ENCODE measurements at places on chromosomes 11 and 22.

DNA sequence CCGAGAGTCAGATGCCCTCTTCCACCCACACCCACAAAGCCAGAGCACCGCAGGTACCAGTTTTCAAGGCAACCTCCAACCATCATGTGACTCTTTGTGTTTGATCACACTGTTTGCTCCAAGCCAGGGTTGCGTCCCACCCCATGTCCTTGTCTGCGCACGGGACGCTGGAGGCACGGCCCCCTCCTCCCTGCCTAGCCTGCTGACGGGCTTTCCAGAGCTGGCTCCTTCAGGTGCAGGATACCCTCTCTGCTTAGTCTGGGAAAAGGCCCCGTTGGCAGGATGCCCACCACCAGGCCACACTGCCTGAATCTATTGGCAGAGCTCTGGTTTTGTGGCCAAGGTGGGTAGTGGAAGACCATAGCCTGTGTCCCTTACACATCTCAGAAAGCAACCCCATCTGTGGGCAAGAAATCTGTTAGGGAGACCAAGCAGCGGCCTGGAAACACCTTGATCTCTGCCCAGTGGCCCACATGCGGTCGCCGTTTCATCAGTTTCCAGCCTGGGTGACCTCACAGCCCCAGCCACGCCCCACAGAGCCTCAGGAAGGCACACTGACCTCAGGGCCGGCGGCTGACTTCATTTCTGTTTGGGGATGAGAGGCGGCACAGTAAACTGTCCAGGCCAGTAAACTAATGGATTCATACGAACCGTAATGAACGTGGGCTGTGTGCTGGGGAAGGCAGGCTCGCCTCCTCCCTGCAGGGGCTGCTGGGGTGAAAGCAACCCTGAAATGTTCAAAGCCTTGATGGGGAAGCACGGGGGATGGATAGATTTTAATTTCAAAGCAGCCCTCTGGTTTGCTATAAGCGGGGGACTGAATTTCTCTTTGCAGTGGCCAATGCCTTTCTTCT, 25.8 kb downstream of the CDPF1 start:
- DNase-seq, result no peak

GRCh38 chr11:60978546-60979380, 7.3 kb downstream of the CD6 start:
- no peak for DNase-seq

GRCh38 chr11:117009905-117010605, 88.2 kb downstream of the SIK3 start:
- DNase-seq, result no peak

DNA sequence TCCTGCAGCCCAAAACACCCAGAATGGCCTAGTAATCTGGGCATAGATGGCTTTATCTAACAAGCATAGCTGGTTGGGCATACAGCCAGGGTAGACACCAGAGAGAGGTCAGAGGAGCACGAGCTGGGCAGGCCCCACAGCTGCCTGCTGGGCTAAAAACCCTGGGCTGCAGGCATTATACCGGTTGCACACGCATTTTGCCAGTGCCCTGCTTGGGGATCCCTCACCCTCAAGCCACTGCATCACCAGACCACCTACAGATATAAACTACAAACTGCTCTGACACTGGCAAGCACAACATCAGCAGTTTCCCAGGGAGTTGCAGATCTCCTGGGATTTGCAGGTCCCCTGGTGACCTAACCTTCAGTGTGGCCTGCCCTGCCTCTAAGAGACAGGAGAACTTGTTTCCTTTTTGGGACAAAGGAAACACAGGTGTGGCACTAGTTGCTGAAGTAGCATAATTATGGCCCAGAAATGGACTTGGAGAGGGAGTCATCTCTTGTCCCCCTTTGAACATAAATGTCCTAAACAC, 79.1 kb upstream of the SC5D start:
- no peak for DNase-seq

GRCh38 chr11:19786644-19787043, 74.0 kb downstream of the NAV2 start:
- DNase-seq, result no peak

- DNase-seq, result no peak
Observed at GRCh38 chr22:21797444-21798221, 62.0 kb upstream of the YPEL1 start.

- no peak for DNase-seq
Observed at GRCh38 chr11:117492578-117493251, 165.1 kb downstream of the CEP164 start.

DNA sequence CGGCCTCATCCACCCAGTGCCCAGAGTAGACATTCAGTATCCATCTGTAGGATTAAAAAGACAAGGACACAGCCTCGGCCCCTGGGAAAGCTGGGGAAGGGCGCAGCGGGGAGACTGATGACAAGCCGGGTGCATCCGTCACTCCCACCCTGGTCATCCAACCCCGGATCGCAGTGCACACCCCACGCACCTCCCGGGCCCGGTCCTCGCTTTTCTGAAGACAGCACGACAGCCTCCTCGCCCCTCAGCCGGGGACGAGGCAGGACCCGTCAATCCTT, 1.1 kb downstream of the FCHSD2 start:
- no peak for DNase-seq

DNA sequence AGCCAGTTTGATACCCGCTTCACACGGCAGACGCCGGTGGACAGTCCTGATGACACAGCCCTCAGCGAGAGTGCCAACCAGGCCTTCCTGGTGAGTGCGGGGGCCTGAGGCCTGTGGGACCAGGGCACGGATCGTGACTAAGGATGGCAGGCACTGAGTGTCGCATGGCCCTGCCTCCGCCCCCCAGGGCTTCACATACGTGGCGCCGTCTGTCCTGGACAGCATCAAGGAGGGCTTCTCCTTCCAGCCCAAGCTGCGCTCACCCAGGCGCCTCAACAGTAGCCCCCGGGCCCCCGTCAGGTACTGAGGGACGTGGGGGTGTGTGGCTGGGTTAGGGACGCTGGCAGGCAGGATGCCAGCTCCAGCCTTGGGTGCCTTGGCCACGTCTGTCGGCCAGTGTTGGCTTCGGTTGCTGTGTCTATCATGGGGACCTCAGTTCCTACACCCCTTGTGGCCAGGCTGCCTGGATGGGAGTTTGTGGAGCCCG, 3.0 kb downstream of the PTPRCAP start:
- no peak for DNase-seq

DNA sequence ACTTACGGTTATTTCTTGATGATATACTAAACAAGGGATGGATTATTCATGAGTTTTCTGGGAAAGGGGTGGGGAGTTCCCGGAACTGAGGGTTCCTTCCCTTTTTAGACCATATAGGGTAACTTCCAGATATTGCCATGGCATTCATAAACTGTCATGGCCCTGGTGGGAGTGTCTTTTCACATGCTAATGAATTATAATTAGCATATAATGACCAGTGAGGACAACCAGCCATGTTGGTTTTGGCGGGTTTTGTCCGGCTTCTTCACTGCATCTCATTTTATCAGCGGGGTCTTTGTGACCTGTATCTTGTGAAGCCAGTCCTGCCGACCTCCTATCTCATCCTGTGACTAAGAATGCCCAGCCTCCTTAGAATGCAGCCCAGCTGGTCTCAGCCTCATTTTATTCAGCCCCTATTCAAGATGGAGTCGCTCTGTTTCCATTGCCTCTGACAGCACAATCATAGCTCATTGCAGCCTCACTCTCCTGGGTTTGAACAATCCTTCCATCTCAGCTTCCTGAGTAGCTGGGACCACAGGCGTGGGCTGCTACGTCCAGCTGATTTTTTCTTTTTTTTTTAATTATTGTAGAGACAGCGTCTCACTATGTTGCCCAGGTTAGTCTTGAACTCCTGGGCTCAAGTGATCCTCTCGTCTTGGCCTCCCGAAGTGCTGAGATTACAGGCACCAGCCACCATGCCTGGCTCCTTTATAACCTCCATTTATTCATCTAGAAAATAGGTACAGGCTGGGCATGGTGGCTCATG, 52.6 kb upstream of the EMID1 start:
- no peak for DNase-seq

- DNase-seq, result no peak
Observed at GRCh38 chr11:71504531-71504930, 22.5 kb upstream of the KRTAP5-7 start.

GRCh38 chr11:19677381-19678080, 35.1 kb upstream of the NAV2 start:
- no peak for DNase-seq

- DNase-seq, result no peak
Observed at GRCh38 chr11:115709297-115709696, 205.1 kb upstream of the CADM1 start.

GRCh38 chr11:124840666-124841065, 24.6 kb upstream of the ROBO3 start:
- DNase-seq, result no peak

DNA sequence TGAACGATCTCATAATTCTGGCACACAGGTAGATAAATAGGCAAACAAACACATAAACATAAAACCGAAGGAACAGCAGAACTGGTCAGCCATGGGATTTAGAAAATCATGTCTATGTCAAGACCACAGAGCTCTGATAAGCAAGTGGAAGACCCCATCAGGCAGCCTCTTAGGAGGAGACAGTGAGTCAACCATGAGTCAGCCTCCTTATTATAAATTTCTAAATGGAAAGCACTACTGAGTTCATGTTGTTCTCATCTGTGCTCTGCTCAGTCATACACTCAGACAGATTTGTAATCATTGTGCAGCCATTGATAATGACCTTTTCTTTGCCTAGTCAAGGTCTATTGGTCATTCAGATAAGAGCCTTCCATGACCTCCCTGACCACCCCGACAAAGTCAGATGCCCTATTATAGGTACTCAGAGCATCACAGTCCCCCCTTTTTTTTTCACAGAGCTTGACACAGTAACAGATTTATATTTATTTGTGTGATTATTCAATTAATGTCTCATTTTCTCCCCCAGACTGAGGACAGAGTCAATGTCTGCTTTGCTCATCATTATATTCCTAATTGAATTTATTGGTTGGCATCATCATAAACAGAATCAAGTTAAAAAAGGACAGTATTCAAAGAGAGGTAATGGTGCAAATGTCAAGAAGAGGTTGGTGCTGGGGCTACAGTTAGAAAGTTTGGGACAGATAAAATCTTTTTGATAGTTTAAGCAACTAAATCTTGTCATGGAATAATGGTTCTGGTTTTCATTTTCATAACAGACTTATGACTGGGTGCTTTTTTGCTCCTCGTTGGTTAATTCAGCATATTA, 579.7 kb upstream of the CCDC90B start:
- no peak for DNase-seq

- DNase-seq, result no peak
Observed at GRCh38 chr22:36359470-36359996, 28.2 kb downstream of the MYH9 start.

DNA sequence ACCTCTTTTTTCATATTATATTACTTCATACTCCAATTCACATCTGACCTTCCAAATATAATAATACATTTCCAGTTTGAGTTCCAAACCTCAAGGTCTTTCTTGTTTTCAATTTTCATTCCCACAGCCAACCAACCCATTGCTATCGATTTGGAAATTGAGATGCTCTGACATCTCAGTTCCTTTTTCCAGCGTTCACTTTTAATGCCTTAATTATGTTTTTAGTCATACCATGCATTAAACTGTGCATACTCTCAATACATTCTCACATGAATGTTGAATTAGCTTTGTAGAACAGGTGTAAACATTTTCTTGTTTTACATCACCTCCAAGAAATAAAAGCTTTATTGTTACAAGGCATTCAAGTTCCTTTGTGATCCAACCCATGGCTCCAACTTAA, 294.2 kb upstream of the ANO3 start:
- DNase-seq, result no peak

DNA sequence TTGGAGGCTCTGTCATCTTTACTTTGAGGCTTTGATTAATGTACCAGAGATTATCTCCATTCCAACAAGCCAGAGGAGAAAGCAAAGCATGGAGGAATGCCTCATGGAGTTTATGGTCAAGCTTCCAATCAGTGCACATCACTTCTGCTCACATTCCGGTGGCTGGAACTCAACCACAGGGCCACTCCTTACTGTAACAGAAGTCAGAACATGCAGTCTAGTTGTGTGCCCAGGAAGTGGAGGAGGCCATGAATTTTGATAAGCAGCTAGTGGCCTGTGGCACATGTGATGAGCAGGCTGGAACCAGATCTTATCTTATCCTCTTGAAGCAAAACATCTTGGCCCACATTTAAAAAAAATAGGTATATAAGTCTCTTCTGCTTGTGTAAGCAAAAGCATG, 258.9 kb upstream of the ARHGAP20 start:
- DNase-seq, result no peak

GRCh38 chr11:124434699-124435098, 10.0 kb upstream of the OR8B4 start:
- no peak for DNase-seq

DNA sequence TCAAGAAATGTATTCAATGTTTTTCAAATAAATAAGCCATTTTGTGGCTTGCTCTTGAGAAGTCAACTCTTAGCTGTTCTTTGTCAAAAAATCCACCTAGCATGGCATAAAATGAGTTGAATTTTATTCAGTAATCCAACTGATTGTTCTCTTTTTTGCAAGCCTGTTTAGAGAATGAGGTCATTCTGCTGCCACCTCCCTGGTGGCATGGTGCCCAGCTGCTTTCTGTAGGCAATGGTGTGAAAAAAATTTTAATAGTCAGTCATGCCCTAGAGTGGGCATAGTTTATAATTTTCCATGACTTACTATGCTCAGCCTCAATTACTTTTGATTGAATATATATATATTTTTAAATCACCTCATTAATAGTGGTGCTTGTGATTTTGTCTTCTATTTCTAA, 177.2 kb downstream of the INSC start:
- DNase-seq, result no peak

- no peak for DNase-seq
Observed at GRCh38 chr22:17258788-17259148, 39.5 kb upstream of the ADA2 start.

GRCh38 chr22:20664594-20664959, 109.3 kb upstream of the SERPIND1 start:
- no peak for DNase-seq

DNA sequence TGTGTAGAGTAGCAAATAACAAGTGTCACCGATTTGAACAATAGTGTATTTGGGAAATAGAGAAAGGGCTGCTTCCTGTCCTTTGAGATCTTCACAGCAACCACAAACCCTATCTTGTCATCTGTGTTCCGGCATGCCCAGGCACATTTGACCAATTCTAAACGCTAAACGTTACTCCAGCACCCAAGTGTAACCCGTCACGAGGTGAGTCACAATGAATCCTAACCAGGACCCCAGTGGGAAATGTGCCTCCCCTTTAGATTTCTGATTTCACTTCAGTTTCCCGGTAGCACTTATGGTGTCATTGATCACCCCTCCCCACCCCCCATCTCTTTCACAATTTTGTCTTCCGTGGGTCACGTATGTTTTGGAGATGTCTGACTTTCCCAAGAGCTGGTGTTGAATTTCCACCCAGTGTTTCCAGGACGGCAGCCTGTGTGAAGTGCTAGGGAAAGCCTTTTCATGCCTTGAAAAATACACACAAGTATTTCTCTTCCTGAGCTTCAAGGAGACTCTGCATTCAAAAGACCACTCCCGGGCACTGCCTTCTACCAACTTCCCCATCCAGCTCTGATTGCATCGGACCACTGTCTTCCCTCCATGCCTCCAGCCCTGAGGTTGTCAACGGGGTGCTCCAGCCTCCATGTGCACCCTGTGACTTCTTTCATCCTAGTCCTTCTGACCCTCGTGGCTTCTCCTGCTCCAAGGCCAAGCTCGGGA, 10.5 kb upstream of the C11orf24 start:
- no peak for DNase-seq

GRCh38 chr11:45864041-45864440, 16.8 kb downstream of the CRY2 start:
- DNase-seq, result no peak

Data from LoVo (cell line).